ENCODE measurements at places on chromosomes 16 and 17.

DNA sequence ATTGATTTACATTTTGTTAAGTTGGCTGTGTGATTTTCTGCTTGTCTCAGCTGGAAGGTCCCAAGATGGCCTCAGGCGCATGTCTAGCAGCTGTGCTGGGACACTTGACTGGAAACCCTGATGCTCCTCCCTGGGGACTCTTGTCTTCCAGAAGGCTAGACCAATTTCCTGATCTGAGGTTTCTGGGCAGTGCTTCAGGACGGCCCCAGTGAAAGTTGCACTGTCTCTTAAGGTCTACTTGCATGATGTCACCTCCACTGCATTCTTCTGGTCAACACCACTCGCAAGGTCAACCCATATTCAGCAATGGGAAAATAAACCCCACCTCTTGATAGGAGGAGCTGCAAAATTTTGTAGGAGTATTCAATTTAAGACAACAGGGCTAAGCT lies 116.0 kb downstream of the SALL1 start:
- no peak for DNase-seq

DNA sequence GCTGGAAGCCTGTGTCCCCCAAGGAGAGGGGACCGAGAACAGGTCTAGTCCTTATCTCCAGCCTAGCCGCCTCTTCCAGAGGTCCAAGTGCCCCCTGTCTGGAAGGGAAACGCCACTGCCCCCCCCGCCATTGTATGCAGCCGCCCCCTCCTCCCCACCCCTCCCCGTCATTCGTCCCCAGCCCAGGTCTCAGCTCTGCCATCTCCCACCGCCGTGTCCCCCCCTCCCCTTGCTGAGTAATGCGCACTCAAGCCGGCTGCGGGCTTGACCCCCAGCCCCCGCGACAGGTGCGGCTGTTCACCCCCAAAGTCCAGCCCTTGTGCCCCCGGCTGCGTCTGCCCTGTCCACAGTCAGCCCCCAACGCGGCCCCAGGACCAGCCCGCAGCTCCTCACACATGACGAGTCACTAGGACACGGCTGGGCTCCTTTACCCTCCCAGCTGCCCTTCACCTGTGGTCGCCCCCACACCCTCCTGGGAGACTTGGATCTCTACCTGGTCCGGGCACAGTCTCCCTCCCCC lies 622 bp downstream of the GPRC5B start:
- DNase-seq, result no peak

- DNase-seq, result no peak
These were observed 183.1 kb upstream of the PSMD7 start for GRCh38 chr16:74113545-74113944.

- no peak for DNase-seq
These were observed 510.2 kb downstream of the CDH13 start for GRCh38 chr16:83136924-83137323.

- no peak for DNase-seq
These were observed 6.2 kb downstream of the HOXB4 start for GRCh38 chr17:48571826-48572417.

- no peak for DNase-seq
These were observed 29.0 kb downstream of the KATNB1 start for GRCh38 chr16:57764341-57765159.

- no peak for DNase-seq
These were observed 4.0 kb downstream of the GPRC5C start for GRCh38 chr17:74435775-74436359.

DNA sequence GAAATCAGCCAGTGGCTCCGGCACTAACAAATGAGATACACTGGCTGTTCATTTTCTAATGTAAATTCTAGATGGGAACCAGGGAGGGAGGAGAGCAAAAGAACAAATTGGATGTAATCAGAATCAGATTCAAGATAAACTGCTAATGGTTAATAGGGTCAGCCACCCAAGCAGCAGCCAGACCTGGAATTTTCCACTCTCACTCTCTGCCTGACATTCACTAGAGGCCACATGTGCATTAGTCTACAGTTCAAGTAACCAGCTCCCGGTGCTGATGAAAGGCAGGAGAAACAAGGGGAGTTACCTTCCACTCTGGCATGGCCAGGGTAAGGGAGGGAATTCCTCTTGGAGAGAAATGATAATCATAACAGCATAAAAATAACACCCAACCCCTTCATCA lies 597.7 kb downstream of the TOX3 start:
- no peak for DNase-seq

DNA sequence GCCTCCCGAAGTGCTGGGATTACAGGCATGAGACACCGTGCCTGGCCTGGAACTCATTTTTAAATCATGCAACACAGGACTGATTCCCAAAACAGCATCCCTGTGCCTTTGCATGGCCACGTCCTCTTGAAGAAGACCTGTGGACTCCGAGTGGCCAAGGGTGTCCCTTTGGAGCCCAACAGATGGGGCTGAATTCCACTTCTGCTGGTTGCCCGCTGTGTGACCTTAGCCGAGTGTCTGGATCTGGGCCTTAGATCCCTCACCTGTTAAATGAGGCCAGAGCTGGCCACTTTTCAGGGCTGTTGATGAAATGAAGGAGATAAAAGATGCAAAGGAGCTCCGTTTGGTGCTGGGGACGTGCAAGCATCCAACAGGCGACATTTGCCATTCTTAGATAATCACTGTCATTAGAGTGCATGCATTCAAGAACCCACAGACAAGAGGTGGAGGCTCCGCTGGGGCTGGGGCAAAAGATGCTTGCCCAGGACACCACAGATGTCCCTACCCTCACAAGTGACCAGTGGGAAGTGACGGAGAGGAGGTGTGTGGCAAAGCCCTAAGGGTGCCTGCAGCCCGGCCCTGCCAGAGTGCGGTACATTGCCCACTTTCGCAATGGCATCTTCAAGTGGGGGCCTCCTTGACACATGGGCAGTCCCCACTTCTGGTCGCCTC lies 354.1 kb upstream of the TNRC6C start:
- DNase-seq, result no peak

GRCh38 chr17:12745486-12745885 lies 43.8 kb upstream of the ARHGAP44 start:
- no peak for DNase-seq

DNA sequence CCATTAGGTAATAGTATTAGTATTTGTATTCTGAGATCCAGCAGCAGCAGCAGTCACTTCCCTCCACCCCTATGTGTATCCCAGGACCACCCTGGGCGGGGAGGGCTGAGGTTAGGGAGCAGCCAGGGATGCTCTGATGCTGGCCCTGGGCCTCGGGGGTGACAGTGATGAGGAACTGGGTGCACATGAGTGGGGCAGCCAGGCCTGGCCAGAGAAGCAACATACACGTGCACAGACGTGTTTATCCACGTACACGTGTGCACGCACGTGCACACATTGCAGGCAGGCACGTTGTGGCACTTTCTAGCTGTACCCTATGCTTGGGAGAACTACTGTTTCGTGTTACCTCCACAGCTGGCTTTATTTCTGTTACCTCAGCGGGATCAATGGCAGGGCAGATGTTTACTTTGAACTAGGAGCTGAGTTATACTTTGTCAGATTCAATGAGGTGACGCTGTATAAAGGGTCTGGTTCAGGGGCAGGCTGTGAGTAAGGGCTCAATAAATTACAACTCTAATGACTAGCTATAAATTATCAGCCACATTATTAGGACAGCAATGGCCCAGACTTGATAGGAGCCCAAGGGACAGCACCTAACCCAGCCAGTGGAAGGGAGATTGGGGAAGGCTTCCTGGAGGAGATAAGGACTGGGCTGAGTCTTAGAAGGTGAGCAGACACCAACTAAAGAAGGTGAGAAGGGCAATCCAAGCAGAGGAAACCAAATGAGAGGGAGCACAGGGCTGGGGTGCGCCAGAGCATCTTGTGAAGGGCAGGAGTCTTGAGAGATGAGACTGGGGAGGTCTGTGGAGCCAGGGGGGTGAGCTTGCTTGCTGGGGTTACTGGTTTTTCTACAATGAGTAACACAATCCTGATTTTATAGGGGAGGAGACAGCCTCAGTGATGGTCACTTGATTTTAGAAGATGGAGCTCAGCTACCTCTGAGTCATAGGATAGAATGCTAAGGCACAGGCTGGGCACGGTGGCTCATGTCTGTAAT lies 22.4 kb upstream of the CA4 start:
- no peak for DNase-seq

DNA sequence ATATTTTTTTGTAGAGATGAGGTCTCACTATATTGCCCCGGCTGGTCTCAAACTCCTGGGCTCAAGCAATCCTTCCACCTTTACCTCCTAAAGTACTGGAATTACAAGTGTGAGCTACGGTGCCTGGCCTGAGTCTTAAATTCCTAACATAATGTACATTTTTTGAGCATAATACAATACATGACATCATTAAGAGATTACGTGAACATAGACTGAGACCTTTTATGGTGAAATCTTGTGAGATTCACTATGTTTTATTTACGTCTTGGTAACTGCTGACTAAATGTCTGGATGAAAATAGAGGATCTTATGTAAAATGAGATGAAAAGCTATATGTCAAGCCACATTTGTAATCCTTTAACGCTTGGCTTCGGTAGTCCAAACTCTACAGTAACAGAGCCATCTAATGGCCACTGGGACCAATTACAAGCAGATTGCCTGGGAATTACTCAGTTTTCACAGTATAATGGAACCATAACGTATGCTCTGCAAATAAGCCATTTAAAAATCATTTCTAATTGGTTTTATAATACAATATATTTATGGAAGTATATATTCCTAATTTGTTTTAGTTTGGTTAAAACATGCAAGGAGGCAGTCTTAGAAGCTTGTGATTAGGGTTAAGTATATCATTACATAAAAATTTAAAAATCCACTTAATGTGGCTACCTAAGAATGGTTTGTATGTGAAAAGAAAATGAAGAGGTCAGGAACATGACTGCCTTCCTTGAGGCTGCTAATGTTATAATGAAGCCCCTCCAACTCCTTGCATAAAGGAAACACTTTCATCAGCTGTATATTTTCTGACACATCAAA lies 8.1 kb upstream of the EFCAB13 start:
- DNase-seq, result no peak

DNA sequence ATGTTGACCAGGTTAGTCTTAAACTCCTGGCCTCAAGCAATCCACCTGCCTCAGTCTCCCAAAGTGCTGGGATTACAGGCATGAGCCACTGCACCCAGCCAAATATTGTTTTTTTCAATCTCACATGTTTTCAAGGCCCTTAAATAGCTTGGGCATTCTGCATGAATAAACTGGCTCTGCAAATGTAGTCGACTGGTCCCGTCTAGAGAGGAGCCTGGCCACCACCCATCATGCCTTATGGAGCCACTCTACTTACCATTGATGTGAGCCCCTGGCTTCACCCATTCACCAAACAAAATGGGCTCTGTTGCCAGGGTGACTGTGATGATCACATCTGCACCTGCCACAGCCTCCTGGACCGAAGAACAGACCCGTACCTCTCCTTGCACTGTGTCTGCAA lies 10.8 kb downstream of the CRYM start:
- no peak for DNase-seq

DNA sequence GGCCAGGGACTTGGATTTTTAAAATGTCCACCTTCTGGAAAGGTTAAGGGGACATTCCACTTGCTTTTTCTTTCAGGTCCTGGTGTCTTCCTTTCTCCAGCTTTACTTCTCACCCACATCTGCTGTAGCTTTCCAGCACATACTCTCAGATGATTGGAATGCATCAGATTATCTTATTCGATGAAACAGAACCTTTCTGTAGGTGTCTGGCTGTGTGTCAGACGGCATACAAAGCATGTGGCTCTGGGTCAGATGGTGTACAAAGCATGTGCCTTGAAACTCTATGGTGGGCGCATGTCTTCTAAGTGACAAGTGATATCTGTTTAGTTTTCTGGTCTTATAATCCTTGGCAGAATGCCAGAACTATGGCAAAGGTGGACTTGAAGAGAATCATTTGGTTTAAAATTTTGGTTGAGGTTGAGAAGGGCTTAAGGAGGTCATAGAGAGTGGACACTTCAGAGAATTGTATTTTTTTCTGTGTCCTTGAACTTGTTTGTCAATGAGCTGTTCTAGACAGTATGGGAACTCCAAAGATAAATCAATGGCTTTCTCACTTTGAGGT lies 125.3 kb downstream of the FTO start:
- no peak for DNase-seq

DNA sequence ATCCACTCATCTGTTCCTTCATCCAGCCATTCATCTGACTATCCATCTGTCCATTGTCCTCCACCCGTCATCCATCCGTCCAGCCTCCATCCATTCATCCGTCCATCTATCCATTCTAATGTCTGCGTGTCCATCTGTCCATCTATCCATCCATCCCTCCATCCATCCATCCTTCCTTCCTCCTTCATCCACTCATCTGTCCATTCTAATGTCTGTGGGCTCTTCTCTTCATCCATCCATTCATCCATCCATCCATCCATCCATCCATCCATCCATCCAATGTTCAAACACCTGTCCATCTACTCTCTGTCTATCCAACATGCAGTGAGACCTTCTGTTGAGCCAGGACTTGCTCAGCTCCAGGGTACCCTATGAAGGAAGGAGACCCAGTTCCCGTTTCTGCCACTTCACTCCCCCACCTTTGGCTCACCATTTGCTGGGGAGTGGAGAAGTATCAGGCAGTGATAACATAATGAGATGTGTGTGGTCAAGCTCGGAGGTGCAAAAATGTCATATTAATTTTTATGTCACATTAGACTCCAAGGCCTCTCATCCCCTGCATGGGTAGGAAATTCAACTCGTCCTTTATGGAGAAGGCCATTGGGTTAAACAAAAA lies 36.5 kb upstream of the ADGRG1 start:
- no peak for DNase-seq

DNA sequence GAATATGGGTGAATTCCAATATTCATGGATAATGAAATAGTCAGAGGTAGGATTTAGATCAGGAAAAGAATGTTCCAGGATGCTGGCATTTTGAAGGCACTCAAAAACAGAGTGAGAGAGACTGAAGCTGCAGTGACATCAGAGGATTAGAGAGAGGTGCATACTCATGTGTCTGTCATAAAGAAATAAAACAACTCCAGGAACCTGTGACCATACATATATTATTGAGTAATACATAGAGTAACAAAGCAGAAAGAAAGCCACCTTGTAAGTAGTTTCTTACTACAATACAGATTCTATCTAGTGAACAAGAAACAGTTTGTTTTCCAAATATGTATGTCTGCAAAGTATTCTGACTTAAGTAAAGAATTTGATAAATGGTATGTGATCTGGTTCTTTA lies 62.3 kb upstream of the PHOSPHO1 start:
- DNase-seq, result no peak

DNA sequence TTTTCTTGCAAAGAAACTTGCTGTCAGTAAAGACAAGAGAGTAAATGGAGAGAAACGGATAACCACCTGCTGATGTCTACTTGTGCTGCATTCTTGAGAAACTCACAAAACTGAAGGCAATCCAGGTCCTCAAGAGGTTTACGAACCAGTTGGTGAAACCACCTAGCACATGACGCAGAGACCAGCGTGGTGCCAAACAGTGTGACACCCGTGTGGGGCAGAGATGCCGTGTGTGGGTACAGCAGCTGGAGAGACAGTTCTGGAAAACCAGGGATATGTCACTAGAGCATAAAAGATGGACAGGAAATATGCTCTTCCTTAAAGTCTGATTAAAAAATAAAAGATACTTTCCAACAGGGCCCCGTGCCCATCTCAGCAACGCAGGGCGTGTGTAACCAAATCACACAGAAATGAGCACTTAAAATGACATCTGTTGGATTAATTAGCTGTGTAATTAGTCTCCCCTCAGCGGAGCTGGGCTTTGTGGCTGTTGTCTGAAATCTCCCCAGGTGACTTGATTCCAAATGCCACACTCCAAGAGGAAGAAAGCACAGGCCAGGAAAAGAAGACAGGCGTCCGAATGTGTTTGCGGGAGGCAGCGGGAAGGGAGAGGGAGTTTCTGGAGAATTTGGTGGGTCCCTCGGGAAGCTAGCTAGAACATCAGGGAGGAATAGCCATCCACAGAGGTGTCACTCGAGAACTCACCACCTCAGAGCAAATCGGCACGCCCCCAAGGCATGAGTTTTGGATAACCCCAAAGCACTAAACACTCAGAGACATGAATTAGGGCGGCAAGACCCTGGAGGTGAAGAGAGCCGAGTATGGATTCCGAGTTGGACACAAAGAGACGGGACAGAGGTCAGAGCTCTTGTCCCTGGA lies 109.8 kb downstream of the ZFHX3 start:
- DNase-seq, result no peak

Measured in stimulated activated CD8-positive, alpha-beta memory T cell treated with anti-CD3 and anti-CD28 coated beads, Interleukin-4, amount 100 ng/mL, for 4 hours (primary cell).